ENCODE measurements at places on chromosomes 1 and 21. TPM values are rescaled to one million over a fixed set of nuclear protein-coding genes. Genes with fewer than 3 reads are reported as not detected.

- DNase-seq = peak; percentile 78
Measured at GRCh38 chr1:27418326-27419185, 26.1 kb downstream of the GPR3 start.

DNA sequence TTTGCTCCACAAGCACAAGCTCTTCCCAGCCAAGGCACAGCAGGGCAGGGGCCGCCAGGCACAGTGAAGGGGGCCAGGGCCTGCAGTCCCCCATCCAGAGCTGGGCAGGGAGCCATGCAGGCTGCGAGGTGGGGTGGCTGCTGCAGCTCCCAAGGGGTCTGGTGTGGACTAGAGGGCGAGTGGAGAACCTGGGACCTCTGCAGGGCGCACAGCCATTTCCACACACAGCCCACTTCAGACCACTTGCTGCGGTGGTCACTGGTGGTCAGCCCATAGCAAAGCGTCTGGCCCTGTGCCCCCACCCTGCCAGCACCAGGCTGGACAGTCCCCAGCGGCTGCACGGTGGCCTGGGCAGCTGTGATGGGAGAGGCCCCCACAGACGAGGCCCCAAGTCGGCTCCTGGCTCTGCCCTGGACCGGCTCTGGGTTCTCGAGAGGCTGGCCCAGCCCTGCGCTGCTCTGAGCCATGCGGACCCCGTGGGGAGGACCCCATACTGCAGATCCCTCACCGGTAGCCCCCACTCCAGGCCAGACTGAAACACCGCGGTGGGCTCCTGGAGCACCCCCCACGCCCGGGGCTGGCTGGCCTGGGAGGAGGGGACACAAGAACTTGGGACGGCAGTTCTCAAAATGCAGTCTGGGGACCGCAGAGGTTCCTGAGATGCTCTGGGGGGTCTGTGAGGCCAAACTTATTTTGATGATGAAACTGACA lies 47.1 kb upstream of the COL6A2 start:
- DNase-seq = no peak

DNA sequence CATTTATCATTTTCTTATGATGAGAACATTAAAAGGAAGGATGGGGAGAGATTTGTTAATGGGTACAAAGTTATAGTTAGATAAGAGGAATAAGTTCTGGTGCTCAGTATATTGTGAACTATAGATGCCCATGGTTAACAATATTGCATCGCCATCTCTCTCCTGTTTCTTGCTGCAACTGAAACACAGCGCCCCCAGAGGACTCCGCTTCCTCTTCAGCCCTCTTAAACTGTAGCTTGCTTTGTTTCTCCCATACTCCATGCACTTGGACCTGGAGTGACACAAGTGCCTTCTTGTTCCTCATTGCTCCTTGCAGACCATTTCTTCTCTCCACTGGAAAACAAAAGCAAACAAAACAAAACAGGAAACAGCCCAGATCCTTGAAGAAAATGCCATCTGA lies 70.1 kb upstream of the NTPCR start:
- peak; percentile 67 for DNase-seq

- DNase-seq = no peak
Measured at GRCh38 chr1:232983817-232984567, 33.6 kb downstream of the NTPCR start.

The HUNK gene
- total RNA-seq = 1.6 TPM

The FAM78B gene
- total RNA-seq = 5.4 TPM

Data from Peyer's patch (tissue), 4 donors.